ENCODE measurements at places on chromosomes 1 and 21.

- DNase-seq: no peak
Measured at GRCh38 chr1:217214551-217214950, 416.3 kb downstream of the GPATCH2 start.

GRCh38 chr1:26717017-26717491, 21.2 kb downstream of the ARID1A start:
- no peak for DNase-seq

- no peak for DNase-seq
Measured at GRCh38 chr21:28356422-28356821, 636.3 kb downstream of the LTN1 start.

DNA sequence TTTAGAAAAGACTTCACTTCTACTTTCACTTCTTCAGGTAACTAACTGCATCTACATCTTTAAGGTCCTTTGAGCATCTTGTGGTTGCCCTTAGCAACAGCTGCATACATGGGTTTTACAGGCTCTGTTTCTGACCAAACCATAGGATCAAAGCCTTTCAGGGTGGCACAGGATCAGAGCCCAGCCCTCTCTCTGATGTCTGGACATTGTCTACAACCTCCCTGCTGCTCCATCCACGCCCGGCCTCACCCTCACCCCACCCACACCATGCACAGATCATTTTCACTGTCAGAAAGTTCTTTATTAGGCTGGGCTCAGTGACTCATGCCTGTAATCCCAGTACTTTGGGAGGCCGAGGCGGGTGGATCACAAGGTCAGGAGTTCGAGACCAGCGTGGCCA, 5.2 kb downstream of the NCF2 start:
- no peak for DNase-seq

GRCh38 chr1:44045064-44045463, 13.8 kb upstream of the SLC6A9 start:
- DNase-seq: no peak

- DNase-seq: no peak
Measured at GRCh38 chr1:29599826-29600225, 363.5 kb downstream of the PTPRU start.

DNA sequence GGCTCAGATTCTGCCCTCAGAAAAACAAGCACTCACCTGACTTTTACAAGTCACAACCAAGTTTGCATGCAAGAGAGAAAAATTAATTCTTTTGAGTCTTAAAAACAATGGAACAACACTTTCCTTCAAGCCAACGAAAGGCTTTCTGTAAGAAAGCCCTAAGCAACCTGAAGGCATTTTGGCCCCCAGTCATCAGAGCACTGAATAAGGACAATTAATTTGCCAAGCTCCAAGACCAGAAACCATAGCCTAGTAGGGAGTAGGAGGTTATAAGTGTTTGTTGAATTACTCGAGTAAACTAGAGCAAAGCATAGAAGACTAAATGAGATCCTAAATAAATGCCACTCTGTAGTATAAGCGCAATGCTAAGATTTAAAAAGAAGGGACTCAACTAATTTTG, 4.7 kb downstream of the TGFBR3 start:
- no peak for DNase-seq

- no peak for DNase-seq
Measured at GRCh38 chr1:228206582-228207351, 1.1 kb upstream of the OBSCN start.

DNA sequence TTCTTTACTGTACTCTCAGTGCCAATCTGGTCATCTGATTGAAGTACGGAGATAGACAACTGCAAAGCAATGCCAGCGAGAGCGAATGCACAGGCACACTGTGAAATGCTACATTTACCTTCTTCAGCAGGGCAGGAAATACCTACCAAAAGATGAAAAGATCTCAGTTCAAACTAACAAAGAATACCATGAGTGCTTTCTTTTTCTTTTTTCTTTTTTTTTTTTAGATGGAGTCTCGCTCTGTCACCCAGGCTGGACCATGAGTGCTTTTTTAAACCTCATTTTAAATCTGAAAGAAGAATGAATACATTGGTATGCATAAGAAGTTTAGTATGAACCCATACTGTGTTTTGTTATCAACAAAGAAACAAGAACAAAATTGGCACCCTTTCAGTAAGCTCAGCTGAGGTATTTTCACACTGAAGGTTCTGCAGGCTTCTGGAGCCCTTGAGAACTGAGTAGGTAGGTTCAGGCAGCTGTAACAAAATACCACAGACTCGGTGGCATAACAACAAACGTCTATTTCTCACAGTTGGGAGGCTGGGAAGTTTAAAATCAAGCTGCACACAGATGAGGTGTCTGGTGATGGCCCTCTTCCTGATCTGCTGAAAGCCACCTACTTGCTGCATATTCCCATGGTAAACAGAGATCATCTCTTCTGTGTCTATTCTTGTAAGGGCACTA, 1.7 kb upstream of the CHI3L2 start:
- no peak for DNase-seq

GRCh38 chr1:9711466-9712020, 60.0 kb downstream of the PIK3CD start:
- DNase-seq: no peak

GRCh38 chr1:160346958-160347357, 3.8 kb downstream of the NCSTN start:
- no peak for DNase-seq

- no peak for DNase-seq
Measured at GRCh38 chr1:185373813-185374529, 56.9 kb upstream of the IVNS1ABP start.

GRCh38 chr1:24540906-24541710, 14.8 kb upstream of the NCMAP start:
- DNase-seq: no peak

DNA sequence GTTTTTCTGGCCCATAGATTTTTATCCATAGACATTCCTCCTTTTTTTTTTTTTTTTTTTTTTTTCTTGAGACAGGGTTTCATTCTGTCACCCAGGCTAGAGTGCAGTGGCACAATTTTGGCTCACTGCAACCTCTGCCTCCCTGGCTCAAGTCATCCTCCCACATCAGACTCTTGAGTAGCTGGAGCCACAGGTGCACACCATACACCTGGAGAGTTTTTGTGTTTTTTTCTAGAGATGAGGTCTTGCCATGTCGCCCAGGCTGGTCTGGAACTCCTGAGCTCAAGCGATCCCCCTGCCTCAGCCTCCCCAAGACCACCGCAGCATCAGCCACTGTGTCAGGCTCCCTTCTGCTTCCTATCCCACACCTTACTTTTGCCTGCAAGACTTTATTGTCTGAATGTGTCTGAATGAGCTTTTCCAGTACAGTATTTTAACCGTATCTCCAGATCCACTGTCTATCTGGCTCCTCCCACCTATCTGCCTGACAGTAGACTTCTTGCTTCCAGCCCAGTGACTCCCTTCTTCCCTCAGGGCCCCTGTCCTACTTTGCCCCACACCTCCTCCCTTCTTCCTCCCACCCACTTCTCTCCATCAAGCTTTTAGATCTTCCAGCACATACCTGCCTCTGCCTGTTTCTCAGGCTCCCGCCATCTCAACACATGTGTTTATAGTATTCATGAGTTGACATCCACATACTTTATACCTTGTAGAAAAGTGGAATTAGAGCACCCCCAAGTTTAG, 6.1 kb downstream of the C1orf21 start:
- no peak for DNase-seq
